ENCODE measurements at places on chromosomes 1 and 21.

DNA sequence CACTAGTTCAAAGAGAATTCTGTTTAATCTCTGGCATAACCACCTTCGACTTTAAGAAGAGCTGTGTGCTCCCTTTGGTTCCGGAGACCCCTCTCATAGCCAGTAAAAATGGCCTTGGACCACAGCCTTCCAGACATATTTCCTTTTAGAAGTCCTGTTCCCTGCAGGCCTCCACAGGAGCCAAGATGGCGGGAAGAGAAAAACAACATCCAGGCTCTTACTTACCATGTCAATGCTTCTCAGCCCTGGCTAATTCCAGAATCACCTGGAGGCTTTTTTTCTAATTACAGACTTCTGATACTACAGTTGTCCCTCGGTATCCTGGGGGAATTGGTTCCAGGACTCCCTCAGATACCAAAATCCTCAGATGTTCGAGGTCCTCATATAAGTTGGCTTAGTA, 362.5 kb downstream of the PBX1 start:
- no peak for DNase-seq

DNA sequence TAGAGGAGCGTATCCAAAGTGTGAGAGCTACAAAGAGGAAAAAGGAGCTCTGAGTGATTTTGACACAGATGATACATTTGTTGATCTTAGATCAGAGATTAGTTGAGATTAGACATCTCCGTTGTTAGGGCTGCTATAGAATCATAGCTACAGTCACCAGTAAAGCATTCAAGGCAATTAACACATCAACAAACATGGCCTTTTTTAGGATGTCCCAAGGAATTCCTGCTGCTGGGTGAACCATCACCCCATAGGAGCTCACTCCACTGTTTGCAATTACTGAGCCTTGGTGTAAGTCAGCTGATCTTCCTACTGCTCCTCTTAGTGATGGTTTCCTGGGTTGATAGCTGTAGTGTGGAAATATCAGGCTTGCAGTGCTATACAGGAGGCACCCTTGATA, 6.7 kb upstream of the RSRP1 start:
- no peak for DNase-seq

GRCh38 chr1:5595531-5596170, 396.6 kb downstream of the NPHP4 start:
- no peak for DNase-seq

DNA sequence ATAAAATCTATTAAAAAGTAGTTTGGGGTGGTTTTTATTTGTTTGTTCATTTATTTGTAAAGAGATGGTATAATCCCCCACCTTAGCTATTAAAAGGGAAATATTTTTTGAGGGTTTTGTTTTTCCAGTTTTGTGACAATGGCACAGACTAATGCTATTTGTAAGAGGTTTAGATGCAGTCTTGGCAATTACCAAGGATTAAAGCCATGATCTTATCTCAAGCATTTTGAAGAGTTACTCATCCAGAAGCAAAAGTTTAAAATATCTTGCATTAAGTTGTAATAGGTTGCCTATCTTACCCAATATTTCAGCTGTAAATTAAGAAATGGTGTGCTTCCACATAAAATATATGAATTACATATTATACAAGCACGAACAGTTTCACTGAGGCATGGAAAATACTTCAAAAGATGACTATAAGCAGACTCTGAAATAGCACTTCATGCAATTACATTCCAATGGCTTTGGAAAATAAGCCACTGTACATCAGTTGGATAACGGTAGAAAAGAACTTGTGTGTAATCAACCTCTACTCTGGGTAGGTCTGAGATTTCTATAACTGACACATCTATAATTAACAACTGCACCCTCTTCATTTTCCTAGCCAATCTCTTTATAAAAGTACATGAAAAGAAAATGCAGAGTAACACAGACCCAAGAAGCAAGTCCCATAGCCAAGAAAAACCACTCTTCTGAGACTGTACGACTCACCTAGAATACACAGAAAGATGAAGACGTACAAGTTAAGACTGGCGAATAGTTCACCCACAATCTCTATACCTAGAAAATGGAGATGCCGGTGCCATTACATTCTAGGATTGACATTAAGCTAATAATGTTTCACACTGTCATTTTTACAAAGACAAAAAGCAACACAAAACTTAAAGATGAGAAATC, 95.2 kb downstream of the PTPN14 start:
- DNase-seq = no peak

GRCh38 chr1:24793447-24794129, 48.3 kb downstream of the CLIC4 start:
- DNase-seq = no peak

- DNase-seq = no peak
These were observed 15.6 kb downstream of the CADM3 start for GRCh38 chr1:159187033-159187432.
